Neural crest cell (in vitro differentiated cells): ENCODE measurements at places on chromosomes 4 and X.

GRCh38 chr4:91280551-91281290 lies 1023.0 kb upstream of the GRID2 start:
- DNase-seq, result no peak

GRCh38 chrX:34559325-34559724 lies 97.8 kb downstream of the TMEM47 start:
- no peak for DNase-seq

- DNase-seq, result no peak
Measured at GRCh38 chr4:83201761-83202160, 82.8 kb downstream of the COQ2 start.

DNA sequence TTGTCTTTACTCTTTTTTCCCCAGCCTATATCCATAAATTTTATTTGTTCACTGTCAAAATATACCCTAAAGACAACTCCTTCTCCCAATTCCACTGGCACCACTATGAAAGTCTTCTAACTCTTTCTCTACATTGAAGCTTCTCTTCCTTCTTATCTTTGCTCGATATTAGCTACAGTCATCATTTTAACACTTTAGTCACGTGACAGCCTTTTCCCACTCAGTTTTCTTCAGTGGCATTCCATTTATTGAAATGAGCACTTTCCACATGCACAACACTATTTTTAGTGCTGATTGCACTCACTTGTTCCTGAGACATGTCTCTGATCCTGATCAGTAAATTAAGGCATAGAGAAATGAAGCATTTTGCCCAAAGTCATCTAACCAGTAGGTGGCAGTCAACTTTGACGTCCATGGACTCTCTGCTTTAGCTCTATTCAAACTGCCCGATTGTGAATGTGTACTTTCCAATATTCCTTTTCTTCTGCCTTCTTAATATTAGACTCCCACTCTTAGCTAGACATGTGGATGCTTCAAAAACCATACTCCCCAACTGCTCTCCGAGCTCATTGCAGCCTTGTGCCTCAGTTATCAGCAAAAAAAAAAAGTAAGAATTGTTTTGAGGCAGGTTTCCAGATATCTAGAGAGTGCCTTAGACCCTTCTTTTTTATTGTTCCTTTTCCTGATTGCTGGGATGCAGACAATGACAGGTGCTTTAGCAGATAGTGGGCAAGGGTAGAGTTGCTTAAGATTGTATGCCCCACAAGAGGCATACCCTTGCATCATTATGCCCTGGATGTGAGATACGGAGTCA lies 394.4 kb upstream of the ADGRL3 start:
- peak; percentile 6 for DNase-seq

DNA sequence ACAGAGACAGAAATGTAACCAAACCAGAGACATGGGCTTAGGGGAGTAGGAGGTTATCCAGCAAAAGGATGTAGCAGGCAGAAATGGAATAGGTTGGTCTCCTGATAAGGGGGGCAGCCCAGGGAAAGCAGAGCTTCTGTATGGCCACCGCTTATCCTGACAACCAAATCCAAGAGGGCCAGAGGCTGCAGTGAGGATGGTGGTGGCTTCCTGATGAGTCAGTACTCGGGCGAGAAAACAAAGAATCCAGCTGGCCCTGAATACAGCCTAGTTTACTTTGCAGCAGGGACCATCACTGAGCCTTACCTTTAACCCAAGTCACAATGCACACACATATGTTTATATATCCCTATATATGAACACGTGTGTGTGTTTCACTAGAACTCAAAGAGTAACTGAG lies 129.7 kb upstream of the FTHL17 start:
- no peak for DNase-seq

- no peak for DNase-seq
Measured at GRCh38 chr4:3059943-3060342, 14.4 kb downstream of the HTT-AS start.
